ENCODE measurements at places on chromosomes 12 and 14.

- DNase-seq, result no peak
Observed at GRCh38 chr14:54121466-54122027, 164.9 kb upstream of the BMP4 start.

GRCh38 chr12:82008251-82008650, 249.1 kb upstream of the PPFIA2 start:
- no peak for DNase-seq

- no peak for DNase-seq
Observed at GRCh38 chr12:19002216-19002615, 127.3 kb upstream of the PLEKHA5 start.

DNA sequence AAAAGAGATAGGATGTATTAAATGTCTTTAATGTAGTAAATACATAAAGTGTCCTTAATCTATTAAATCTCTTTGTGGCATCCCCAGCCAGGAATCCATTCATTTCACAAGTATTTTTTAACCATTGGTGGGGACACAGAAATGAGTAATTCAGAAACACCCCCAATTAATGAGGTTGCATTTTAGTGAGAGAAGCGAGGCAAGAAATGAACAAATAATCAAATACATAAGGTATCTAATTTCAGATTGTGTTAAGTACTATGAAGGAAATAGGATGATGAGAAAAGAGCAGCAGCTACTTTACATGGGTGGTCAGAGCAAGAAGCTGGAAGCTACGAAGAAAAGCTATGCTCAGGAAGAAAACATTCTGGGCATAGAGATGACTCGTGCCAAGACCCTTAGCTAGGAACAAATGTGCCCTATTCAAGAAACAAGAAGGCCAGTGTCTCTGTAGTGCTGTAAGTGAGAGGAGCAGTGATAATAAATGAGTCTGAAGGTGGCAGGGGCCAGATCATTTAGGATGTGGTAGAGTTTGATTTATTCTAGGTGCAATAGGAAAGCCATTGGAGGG, 60.5 kb upstream of the IGF1 start:
- DNase-seq, result no peak

DNA sequence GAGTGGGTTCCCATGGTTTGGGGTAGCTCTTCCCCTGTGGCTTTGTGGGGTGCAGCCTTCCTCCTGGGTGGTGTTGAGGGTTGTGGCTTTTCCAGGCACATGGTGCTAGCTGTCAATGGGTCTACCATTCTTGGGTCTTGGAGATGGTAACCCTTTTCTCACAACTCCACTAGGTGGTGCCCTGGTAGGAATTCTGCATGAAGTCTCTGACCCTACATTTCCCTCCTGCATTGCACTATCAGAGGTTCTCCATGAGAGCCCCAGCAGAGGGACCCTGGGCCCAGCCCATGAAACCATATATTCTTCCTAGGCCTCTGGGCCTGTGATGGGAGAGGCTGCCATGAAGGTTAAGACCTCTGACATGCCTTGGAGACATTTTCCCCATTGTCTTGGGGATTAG, 1093.3 kb downstream of the SLC16A7 start:
- no peak for DNase-seq

- no peak for DNase-seq
Observed at GRCh38 chr12:44544018-44544417, 332.1 kb downstream of the NELL2 start.

DNA sequence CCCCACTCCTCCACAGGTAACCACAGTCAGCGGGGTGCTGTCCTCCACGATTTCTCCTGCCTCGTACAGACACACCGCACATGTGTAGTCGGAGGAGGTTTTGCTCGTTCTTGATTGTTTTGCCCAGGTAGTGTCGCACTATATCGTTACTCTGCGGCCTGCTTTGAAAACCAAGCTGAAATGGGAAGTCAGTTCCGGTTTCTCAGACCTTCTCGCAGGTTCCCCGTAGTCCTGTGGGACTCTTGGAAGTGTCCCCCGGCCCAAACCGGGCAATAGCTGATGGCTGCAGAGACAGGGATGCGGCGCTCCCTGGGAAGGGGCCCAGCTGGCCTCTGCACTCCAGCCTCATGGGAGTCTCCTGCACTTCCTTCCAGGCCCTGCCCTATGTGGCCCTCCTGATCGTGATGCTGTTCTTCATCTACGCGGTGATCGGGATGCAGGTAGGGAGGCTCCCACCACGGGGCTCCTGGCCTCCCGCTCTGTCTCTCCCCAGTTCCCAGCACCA, 141.3 kb upstream of the FKBP4 start:
- no peak for DNase-seq
